ENCODE measurements at places on chromosomes 1 and 21. TPM values are rescaled to one million over a fixed set of nuclear protein-coding genes. Genes with fewer than 3 reads are reported as not detected.

- no peak for DNase-seq
These were observed 148.2 kb downstream of the DISC1 start for GRCh38 chr1:231774719-231775335.

- no peak for DNase-seq
These were observed 57.2 kb downstream of the TNFSF4 start for GRCh38 chr1:173149887-173150286.

- DNase-seq = no peak
These were observed 154.4 kb downstream of the PLPP3 start for GRCh38 chr1:56424744-56425493.

GRCh38 chr1:109947582-109948284, 36.8 kb upstream of the AHCYL1 start:
- DNase-seq = no peak

GRCh38 chr1:109803901-109804331, 40.2 kb upstream of the EPS8L3 start:
- no peak for DNase-seq

GRCh38 chr1:233459968-233460367, 132.4 kb downstream of the MAP3K21 start:
- DNase-seq = no peak

DNA sequence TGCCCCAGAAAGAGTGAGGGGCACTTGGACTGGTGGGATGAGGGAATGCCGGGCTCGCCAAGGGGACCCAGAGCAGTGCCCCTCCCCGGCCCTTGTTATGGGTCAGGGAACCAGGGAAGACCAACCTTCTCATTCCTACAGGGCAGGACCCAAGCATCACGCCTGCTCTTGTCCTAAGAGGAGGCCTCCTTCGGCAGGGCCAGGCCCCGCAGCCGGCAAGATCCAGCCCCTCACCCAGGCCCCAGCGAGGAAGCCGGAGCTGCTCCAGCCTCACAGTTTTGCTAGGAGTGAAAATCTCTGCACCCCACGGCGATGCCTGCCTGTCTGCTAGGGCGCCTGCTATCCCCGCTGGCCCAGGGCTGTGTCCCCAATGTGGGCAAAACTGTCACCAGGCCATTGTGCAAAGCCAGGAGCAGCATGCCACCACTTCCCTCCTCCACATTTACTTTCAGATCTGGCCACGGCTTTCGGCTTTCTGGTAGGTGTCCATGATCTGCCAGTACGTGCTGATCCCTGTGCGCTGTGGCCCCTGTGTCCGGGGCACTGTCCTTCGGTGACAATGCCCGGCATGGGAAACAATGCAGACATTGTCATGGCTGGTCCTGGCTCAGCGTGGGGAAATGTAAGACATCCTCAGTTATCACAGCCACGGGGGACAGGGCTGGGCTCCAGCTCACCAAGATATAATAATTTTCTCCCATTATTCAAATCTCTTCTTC, 9.6 kb downstream of the ACTRT2 start:
- no peak for DNase-seq

DNA sequence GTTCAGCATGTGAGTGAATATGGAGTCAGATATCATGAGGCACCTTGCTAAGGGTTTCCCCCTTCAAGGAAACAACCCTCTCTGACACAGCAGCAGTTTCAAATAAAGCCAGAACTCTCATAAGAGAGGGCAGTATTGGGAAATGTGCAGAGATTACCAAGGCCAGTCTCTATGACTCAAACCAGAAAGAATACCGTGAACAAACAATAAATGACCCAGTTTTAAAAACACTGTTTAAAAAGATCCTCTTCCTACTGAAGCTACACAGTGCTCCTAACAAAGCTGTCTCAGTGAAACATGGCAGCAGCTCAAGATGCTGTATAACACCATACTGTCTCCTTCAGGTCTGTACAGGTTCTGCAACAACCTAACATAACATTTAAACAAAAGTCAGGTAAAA, 102.6 kb downstream of the KIAA0319L start:
- no peak for DNase-seq

- no peak for DNase-seq
These were observed 50.4 kb upstream of the RIPK4 start for GRCh38 chr21:41817228-41817627.

DNA sequence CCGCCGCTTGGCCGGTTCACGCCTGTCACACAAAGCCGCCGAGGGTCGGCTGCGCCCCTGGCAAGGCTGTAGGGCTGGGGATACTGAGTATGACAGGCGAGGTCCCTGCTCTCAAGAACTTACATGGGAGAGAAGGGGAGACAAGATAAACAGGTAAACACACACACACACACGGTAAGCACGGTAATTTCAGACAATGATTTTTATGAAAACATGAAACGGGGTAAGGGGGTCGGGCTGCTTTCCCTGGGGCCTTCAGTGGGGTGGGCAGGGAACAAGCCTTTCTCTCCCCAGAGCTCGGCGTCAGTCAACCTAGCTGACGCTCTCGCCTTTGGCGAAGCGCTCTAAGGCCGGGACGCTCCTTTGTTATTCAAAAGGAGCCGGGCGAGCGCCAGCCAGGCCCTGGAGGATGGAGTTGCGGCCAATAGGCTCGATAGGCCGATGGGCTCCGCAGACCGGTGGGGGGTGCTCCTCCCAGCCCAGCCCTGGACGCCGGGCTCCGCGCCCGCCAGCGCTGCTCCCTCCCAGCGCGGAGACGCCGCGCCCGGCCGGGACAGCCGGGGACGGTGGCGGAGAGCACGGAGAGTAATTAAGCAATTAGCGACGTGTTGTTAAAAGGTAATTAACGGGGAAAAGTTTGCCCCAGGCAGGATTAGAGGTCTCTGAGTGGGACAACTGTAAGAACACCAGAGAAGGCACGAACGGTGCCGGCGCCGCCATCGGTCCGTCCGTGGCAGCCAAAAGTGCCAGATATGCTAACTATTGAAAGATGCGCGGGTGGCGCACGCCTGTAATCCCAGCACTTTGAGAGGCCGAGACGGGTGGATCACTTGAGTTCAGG, 950 bp upstream of the INKA2 start:
- DNase-seq = no peak

DNA sequence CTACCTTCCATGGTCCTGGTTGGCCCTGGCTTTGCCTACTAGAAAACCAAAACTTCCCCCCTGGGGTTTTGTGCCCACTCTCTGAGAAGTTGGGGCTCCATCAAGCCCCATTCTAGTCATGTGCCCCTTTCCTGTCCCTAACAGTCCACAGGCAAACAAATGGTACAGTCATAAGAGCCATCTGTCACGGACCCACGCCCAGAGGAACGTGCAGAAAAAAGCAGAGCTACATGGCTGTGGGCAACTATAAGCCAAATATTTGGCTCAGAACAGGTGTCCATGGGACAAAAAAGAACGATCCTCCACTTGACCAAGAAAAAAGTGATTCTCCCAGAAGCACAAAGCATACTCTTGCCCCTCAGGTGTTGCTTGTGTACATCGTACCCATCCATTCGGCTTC, 14.6 kb upstream of the TRNAU1AP start:
- DNase-seq = no peak

DSCAM gene
- total RNA-seq = 0.44 TPM

AADACL4 gene
- total RNA-seq = not detected

RPRD2 gene
- 19.4 TPM for total RNA-seq

PERM1 gene
- not detected for total RNA-seq
